MM.1S (cell line): ENCODE measurements at places on chromosomes 1 and 21.
A peak's percentile ranks its signal among the peaks of the same experiment; 100 is the strongest.

DNA sequence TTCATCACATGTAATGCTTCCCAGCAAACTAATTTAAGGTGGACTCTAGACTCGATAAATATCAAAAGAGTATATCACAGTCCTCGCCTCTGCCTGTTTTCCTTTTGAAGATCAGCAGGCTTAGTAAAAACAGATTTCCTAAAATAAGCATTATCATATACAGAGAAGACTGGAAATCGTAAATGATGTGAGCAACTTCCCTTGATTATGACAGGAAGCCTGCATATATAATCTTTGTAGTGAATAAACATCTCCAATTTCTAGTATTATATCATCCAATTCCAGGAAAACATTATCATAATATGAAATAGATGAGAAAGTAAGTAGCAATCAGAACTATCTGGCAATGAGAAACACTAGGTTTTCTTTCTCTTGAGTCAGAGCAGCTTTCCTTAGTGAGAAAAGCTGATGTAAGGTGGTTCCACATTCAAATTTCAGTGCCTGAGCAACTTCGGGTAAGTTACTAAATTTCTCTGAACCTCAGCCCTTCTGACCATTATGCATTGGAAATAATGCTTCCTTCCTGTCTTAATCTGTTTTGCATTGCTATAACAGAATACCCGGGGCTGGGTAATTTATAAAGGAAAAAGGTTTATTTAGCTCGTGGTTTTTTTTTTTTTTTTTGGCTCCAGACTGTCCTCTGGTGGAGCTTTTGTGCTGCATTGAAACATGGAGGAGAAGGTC lies 12.6 kb upstream of the POU2F1 start:
- H3K27me3 ChIP-seq, result no peaks in the 10 kb centered on the region
- peaks cover 10% of the 10 kb centered on the region; the same call in 1 of the 2 replicates for H3K4me1 ChIP-seq
- H3K4me3 ChIP-seq, result no peak overlapping the region
- H3K36me3 ChIP-seq, result no peaks in the 10 kb centered on the region

- H3K36me3 ChIP-seq, result no peaks in the 10 kb centered on the region
- H3K4me1 ChIP-seq, result peaks cover 7% of the 10 kb centered on the region; the same call in 1 of the 2 replicates
- H3K4me3 ChIP-seq, result no peak overlapping the region
- peak; percentile 64 for DNase-seq
- no peak overlapping the region for H3K27ac ChIP-seq
These were observed 7.3 kb upstream of the GNL2 start for GRCh38 chr1:37602750-37603694.

DNA sequence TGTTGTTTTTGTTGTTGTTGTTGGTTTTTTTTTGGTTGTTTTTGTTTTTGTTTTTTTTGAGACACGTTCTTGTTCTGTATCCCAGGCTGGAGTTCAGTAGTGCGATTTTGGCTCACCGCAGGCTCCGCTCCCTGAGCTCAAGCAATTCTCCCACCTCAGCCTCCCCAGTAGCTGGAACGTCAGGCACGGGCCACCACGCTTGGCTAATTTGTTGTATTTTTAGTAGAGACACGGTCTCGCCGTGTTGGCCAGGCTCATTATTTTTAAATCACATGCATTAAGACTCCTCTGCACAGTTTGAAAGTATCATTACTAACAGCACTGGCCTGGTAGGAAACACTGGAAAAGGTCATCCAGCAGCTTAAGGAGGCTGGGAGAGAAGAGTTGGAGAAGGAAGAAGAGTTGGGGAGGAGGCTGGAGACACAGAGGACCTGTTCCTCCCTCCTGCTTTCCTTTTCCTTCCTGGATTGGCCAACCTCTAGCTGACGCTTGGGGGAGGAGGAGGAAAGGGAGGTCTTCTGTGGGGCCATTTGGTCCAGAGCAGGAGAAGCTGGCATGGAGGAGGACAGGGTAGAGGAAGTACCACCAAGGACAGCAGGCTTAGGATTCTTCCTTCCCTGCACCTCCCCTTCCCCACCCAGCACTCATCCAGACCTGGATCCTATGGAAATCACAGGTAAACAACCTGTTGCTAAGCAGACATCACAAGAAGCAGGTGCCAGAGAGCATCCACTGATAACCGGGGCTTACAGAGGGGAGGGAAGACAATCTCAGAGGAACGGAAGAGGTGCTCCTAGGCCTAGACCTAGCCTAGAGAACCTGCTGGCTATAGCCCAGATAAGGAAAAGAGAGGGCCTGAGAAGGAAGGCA lies 71.9 kb upstream of the GOLT1A start:
- peak overlapping the region; percentile 79; the same call in 1 of the 2 replicates for H3K27ac ChIP-seq
- no peaks in the 10 kb centered on the region for H3K36me3 ChIP-seq
- no peak overlapping the region for H3K4me3 ChIP-seq
- no peaks in the 10 kb centered on the region for H3K27me3 ChIP-seq
- H3K4me1 ChIP-seq, result peaks cover 23% of the 10 kb centered on the region

GRCh38 chr1:75265792-75266191 lies 131.6 kb downstream of the LHX8 start:
- peak; percentile 49 for DNase-seq
- no peak overlapping the region for H3K27ac ChIP-seq
- no peaks in the 10 kb centered on the region for H3K36me3 ChIP-seq
- H3K4me1 ChIP-seq, result no peaks in the 10 kb centered on the region

DNA sequence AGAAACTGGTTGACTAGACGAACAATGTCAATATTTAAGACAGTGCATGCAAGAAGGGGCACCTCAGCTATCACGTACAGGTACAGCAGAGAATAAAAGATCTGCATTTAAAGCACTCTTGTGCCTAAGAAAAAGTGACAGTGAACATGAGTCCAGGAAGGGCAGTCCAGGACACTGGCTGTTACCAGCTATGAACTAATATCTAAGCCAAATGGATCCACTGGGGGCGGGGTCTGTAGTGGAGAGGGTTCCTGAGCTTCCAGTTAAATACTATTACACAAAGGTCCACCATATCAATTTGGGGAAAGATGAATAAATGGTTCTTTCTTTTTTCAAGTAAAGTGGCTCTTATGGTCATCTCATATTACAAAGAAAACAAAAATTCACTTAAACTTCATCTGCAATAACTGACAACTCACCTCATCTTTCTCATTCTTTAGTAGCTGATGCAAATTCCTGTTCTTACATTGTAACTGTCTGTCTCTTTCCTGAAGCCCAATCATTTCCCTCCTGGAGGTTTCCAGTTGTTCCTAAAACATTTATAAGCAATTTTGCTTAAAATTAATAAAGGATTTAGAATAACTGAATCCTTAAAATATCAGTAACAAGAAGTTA lies 24.5 kb downstream of the SSX2IP start:
- H3K27ac ChIP-seq, result no peak overlapping the region
- H3K4me3 ChIP-seq, result no peak overlapping the region
- no peaks in the 10 kb centered on the region for H3K27me3 ChIP-seq
- no peaks in the 10 kb centered on the region for H3K36me3 ChIP-seq
- DNase-seq, result no peak
- H3K4me1 ChIP-seq, result no peaks in the 10 kb centered on the region

DNA sequence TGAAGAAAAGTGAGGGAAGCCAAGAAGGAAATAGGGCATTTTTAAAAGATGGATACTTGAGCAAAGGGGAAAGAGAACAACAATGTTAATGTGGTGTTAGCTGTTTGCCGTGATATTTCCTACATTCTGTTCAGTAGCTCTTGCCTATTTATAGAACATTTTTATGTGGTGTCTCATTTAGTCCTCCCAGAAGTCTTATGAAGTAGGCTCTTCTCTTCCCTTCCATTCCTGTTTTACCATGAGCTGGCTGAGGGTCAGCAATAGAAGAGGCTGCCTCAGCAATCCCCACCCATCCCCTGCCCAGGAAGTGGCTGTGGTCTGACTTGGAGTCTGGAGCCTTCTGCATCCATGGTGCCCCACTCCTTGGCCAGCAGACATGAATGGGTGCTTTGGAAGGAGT lies 60.1 kb downstream of the KIAA0040 start:
- DNase-seq, result no peak
- no peaks in the 10 kb centered on the region for H3K4me1 ChIP-seq
- H3K27ac ChIP-seq, result no peak overlapping the region

- H3K4me1 ChIP-seq, result no peaks in the 10 kb centered on the region
- no peaks in the 10 kb centered on the region for H3K27me3 ChIP-seq
- DNase-seq, result no peak
These were observed 346.8 kb downstream of the KIF26B start for GRCh38 chr1:245501633-245502032.

- H3K4me3 ChIP-seq, result no peak overlapping the region
- no peaks in the 10 kb centered on the region for H3K4me1 ChIP-seq
- H3K36me3 ChIP-seq, result no peaks in the 10 kb centered on the region
- H3K27ac ChIP-seq, result no peak overlapping the region
These were observed 237.9 kb downstream of the PBX1 start for GRCh38 chr1:164796916-164797315.

GRCh38 chr21:41147096-41147978 lies 20.6 kb upstream of the BACE2 start:
- no peak for DNase-seq
- H3K36me3 ChIP-seq, result no peaks in the 10 kb centered on the region
- H3K4me1 ChIP-seq, result no peaks in the 10 kb centered on the region
- H3K4me3 ChIP-seq, result no peak overlapping the region
- no peak overlapping the region for H3K27ac ChIP-seq

GRCh38 chr1:246679794-246680177 lies 44.4 kb upstream of the SCCPDH start:
- H3K27ac ChIP-seq, result no peak overlapping the region
- H3K4me1 ChIP-seq, result no peaks in the 10 kb centered on the region
- DNase-seq, result no peak
- no peaks in the 10 kb centered on the region for H3K36me3 ChIP-seq

- no peak for DNase-seq
- H3K4me3 ChIP-seq, result no peak overlapping the region
These were observed 1.6 kb downstream of the SLC19A2 start for GRCh38 chr1:169484101-169484500.

- H3K27me3 ChIP-seq, result no peaks in the 10 kb centered on the region
- H3K4me1 ChIP-seq, result no peaks in the 10 kb centered on the region
- H3K27ac ChIP-seq, result no peak overlapping the region
- no peak overlapping the region for H3K4me3 ChIP-seq
- no peak for DNase-seq
These were observed 20.2 kb downstream of the COQ8A start for GRCh38 chr1:226960256-226960655.

DNA sequence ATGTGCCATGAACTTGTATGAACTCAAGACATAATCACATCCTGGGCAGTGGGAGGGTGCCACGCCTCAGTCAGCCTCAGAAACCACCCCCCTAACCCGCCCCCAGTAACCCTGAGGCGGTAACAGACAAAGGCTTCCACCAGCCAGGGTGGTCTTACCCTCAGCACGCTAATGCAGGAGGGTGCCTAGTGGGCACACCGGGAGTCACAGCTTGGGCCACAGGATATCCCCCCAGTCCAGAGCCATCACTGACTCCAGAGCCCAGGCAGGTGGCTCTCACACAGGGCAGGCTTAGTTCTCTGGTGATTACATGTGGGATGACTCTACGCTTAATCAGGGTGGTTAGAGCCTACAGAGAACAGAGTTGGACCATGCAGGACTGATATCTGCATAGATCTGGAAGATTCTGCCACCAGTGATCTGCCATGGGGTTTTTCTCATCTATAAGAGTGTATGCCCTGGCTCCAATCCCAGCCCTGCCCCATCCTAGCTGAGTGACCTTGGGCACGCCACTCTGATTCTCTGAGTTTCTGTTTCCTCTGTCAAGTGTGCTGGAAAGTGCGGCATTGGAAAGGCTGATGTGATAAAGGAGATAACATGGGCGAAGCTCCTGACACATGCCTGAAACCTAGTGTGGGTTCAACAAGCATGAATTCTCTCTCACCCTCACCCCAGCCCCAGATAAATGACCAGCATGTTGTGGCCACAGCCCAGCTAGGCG lies 27.3 kb downstream of the OPTC start:
- no peak overlapping the region for H3K4me3 ChIP-seq
- no peaks in the 10 kb centered on the region for H3K4me1 ChIP-seq
- no peaks in the 10 kb centered on the region for H3K36me3 ChIP-seq
- DNase-seq, result no peak
- no peaks in the 10 kb centered on the region for H3K27me3 ChIP-seq
- no peak overlapping the region for H3K27ac ChIP-seq

DNA sequence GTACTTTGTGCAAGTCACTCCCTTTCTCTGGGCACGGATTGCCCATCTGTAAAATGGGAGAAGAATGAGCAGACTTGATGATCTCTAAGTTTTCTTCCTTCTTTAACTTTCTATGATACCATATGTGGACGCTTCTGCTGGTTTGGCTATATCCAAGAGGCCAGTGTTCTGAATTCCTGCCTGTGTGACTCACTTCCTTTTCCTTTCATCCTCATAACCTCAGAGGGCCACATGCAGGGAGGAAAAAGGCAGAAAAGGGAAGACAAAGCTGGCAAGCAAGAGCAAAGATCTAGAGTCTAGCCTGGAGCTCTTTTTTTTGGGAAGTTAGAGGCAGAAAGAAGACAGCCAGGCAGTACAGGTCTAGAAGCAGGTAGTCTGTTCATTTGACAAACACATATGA lies 151.2 kb downstream of the OMA1 start:
- H3K4me1 ChIP-seq, result no peaks in the 10 kb centered on the region
- no peaks in the 10 kb centered on the region for H3K36me3 ChIP-seq
- no peak for DNase-seq

- H3K4me1 ChIP-seq, result no peaks in the 10 kb centered on the region
- no peak overlapping the region for H3K4me3 ChIP-seq
- H3K36me3 ChIP-seq, result no peaks in the 10 kb centered on the region
- no peak overlapping the region for H3K27ac ChIP-seq
These were observed 9.5 kb downstream of the WNT4 start for GRCh38 chr1:22133247-22133930.

- no peaks in the 10 kb centered on the region for H3K4me1 ChIP-seq
- no peak for DNase-seq
- no peak overlapping the region for H3K4me3 ChIP-seq
- no peak overlapping the region for H3K27ac ChIP-seq
- H3K27me3 ChIP-seq, result no peaks in the 10 kb centered on the region
- no peaks in the 10 kb centered on the region for H3K36me3 ChIP-seq
These were observed 671.9 kb downstream of the ADGRL2 start for GRCh38 chr1:82472489-82473131.

GRCh38 chr1:223413216-223413615 lies 20.0 kb downstream of the CCDC185 start:
- H3K4me1 ChIP-seq, result no peaks in the 10 kb centered on the region
- no peak for DNase-seq
- H3K27me3 ChIP-seq, result no peaks in the 10 kb centered on the region
- no peaks in the 10 kb centered on the region for H3K36me3 ChIP-seq
- H3K4me3 ChIP-seq, result no peak overlapping the region
